Stomach (tissue), 19 donors: ENCODE measurements at places on chromosomes 2 and 18. TPM values are rescaled to one million over a fixed set of nuclear protein-coding genes. Genes with fewer than 3 reads are reported as not detected.

Gene LOXHD1
- total RNA-seq: 1.3 TPM

Gene ANKRD30BL
- not detected for total RNA-seq

GRCh38 chr2:203783496-203784203 lies 77.2 kb downstream of the CD28 start:
- no peak for DNase-seq

GRCh38 chr2:219059725-219060682 lies 717 bp downstream of the IHH start:
- DNase-seq: peak; percentile 51

- no peak for DNase-seq
These were observed 91.3 kb upstream of the GLS start for GRCh38 chr2:190789074-190790004.

- DNase-seq: no peak
These were observed 149.5 kb downstream of the SPP2 start for GRCh38 chr2:234199996-234200395.
